ENCODE measurements at places on chromosomes 7 and 10.

DNA sequence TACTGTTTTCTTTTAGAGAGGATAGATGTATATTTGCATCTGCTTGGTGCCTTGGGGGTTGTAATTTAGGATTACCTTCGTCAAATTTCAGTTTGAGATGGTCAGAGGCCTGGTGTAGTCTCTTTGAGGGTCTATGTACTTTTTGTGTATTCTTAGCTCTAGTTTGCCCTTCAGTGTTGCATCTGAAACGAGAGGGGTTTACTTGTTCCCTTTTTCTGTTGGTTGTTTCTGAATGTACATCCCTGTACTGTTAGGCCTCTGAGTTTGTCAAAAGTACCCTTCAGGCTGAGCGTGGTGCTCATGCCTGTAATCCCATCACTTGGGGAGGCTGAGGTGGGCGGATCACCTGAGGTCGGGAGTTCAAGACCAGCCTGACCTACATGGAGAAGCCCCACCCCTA is 60.0 kb downstream of the MLLT10 start:
- DNase-seq: no peak

GRCh38 chr7:135664046-135664589 is 1.8 kb downstream of the STMP1 start:
- DNase-seq: no peak

- no peak for DNase-seq
Observed at GRCh38 chr7:94452239-94452638, 57.4 kb upstream of the CASD1 start.

DNA sequence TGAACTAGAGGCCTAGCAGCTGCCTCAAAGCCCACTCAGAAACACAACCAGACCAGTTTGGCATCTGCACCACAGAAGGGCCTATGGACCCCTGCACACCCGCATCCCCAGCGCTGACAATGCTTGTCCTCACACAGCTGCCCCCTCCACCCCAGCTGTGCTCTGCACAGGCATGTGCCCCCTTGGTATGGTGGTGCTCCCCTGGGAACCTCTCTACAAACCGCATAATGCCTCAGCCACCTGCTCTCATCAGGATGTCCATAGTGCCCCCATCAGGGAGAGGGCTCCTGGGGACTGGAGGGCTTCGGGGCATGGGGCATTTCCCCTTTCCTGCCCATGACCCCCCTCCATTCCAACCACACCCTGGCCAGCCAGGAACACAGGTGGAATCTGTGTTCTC is 347.5 kb downstream of the GRID1 start:
- DNase-seq: no peak

DNA sequence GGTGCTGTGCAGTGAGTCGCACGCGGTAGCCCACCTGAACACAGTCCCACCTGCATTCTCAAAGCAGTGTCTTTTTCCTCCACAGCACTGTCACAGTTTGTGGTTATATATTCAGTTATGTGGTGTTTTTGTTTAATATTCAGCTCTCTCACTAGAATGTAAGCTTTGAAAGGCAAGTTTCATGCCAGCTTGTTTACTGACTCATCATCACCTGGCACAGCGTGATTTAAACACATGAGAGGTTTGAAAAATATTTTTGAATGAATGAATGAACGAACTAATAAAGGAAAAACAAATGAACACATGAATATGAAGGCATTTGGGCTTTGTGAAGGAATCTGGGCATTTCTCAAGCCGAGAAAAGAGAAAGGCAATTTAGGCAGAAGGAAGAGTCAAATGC is 51.9 kb upstream of the TM9SF3 start:
- no peak for DNase-seq

DNA sequence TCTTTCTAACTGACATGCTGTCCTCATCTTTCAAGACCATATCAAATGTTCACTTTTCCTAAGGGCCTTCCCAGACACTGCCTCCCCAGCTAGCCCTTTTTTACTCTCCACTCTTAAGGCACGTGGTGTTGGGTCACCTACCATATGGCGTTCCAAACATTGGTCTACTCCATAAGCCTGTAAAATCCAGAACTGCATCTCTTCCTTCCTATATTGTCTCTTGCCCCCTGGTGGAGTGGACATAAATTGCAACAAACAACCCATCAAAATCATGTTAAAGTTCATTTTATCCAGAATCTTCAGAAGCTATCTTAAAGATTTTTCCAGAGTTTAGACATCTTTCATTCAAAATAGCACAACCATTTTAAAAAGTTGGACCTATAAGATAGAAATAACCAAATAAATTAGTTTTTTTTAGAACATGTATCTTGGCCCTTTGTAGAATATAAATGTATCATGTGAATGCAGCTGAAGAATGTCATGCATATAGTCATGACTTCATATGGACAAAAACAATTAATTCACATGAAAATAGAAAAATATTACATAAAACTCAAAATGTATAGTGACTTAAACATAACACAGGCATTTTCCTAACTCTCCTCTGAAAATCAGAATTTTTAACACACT is 180.6 kb upstream of the CHRM2 start:
- DNase-seq: no peak

DNA sequence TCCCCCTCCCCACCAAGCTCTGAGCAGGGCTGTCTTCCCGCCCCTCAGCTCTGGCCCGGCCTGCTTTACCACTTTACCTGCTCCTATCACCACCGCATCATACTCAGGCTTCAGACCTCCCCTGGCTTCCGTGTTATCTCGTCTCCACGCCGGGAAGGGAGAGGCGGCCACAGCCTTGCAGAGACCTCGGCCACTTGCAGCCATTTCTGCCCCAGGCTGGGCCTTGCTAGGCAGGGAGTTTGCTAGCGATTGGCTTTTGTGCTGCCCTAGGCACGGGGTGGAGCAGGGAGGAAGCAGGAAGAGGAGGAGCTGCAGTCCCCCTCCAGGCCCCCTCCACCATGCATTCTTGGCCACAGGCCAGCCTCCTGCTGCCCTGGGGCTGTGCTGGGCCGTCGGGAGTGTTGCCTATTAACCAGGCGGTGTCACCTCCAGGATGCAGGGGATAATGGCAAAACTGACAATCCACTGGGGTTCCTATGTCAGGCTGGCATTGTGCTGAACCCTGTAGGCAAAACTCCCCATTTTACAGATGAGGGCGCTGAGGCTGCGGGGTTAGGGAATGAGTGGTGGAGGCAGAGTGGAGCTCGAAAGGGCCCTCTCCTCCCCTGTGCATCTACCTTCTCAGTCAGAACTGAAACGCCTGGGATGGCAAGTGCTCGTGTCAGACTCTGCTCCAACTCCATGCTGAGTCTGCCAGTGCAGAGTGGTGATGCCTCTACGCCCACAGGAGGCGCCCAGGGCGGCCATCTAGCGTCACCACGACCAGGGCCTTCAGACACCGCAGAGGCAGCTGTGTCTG is at the start of gene PYROXD2:
PYROXD2 (minus strand) TSS at position 251 of the 799 bp plus-strand sequence; CDS start at position 204, 47 bp downstream.
- peak; percentile 17 for DNase-seq

DNA sequence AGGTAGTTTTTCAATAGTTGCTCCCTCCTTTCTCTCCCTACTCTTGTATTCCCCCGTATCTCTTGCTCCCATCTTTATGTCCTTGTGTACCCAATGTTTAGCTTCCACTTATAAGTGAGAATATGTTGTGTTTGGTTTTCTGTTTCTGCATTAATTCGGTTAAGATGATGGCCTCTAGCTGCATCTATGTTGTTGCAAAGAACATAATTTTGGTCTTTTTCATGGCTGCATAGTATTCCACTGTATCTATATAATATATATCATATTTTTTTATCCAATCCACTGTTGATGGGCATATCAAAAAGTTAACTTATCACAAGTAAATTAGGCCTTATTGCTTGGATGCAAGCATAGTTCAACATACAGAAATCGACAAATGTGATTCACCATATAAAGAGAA is 594.0 kb downstream of the TYW1 start:
- DNase-seq: no peak

- no peak for DNase-seq
Observed at GRCh38 chr7:66939325-66939724, 18.3 kb downstream of the TMEM248 start.

DNA sequence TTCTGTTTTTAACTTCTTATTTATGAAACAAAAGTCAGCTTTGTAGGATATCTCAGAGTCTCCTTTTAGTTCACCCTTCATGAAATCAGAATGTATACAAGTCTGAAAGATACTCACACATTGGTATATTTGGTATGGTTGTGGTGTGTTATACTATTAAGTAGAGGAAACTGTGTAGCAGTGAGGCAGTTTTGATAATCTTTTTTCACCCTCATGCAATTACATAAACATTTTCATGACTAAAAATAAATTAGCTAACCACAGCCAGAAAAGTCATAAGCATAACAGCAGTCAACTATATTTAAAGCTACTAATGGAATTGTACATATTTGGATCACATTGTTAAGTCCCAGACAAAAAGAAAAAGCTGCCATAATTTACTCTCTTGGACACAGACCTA is 62.1 kb downstream of the FAM185A start:
- DNase-seq: no peak

DNA sequence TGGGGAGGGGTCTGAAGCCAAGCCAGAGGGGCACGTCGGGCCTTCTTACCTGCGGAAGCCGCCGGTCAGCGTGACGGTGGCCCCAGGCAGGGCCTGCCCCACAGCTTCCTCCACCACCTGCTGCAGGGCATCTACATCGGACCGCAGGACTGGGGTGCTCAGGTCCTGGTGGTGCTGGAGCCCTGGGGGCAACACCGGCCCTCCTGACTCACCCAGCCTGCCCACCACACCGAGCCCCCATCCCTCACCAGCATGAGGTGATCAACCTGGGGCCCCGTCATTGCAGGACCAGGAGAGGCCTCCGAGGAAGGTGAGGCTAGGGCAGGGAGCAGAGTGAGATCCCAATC is 8.0 kb downstream of the POLM start:
- no peak for DNase-seq

DNA sequence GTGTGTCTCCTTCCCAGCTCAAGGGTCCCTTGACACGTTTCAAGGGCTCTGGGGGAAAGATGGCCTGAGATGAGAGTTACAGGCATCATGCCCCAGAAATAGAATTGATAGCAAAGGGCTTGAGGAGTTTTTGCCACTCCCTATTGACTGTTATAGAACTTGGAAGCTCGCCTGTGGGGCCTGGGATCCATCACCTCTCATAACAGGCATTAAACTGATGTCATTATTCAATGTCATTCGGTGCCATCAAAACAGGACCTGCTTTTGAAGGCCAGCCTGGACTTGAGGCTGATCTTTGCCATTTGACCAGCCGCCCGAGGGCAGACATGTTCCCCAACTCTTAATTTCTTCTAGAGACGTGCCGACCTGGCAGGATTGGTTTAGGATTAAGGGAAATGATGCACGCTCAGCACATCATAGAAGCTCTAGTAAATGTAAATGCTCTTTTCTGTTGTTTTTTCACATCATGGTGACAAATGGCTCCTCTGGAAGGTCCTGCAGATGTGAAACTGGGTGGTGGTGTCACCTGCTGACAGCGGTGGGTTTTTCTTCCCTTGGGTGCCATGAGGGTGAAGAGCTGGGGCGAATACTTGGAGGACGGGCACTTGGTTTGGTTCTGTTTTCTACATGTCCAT is 16.7 kb upstream of the KLF6 start:
- DNase-seq: no peak

- DNase-seq: no peak
Observed at GRCh38 chr10:120477021-120477742, 20.2 kb downstream of the PLPP4 start.

- no peak for DNase-seq
Observed at GRCh38 chr10:12531305-12532220, 182.2 kb downstream of the CAMK1D start.

DNA sequence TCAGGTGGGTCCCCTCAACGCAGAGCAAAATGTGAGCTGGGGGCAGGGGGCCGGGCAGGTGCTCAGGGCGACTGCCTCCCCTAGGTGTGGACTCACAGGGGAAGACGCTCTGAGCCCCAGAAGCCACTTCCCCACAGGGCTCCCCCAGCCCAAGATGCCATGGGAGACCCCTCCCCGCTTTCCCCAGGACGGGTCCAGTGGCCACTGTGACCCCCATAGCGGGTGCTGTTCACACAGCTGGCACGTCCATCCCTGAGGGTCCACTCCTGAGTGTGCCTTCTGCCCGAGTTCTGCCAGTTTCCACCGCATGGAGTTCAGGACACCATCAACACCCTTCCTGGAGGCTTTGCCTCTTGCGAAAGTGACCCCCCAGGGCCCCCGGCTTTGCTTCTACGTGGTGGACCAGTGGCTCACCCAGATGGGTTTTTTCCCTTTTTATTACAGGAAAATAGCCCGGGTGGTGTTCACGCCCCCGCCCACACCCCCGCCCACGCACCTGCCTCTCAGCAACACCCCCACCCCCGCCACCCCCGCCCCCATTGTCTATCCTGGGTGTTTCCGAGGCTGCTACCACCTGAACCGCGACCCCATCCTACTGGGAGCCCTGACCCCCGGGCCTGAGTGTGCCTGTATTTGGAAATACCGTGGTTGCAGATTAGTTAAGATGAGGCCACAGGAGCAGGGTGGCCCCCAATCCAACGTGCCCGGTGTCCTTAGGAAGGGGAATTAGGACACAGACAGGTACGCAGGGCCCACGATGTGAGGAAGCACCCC is 32.0 kb downstream of the ADAP1 start:
- DNase-seq: no peak

Measured in stimulated activated CD4-positive, alpha-beta T cell treated with anti-CD3 and anti-CD28 coated beads, Interleukin-1b, Interleukin-23, amount 100 ng/mL, for 24 hours (primary cell).